ENCODE measurements at places on chromosomes 4 and X. TPM values are rescaled to one million over a fixed set of nuclear protein-coding genes. Genes with fewer than 3 reads are reported as not detected.

Gene CCSER1
- not detected for total RNA-seq

Gene RIPPLY1
- total RNA-seq, result not detected

Gene STAP1
- total RNA-seq, result not detected

Gene ADAM29
- total RNA-seq, result not detected

Gene UGT2B15
- total RNA-seq, result 0.07 TPM

Gene TMEM271
- not detected for total RNA-seq

Gene RAB39B
- total RNA-seq, result 1.2 TPM

Gene ZNF732
- not detected for total RNA-seq
